ENCODE measurements at places on chromosomes 5 and 9.

DNA sequence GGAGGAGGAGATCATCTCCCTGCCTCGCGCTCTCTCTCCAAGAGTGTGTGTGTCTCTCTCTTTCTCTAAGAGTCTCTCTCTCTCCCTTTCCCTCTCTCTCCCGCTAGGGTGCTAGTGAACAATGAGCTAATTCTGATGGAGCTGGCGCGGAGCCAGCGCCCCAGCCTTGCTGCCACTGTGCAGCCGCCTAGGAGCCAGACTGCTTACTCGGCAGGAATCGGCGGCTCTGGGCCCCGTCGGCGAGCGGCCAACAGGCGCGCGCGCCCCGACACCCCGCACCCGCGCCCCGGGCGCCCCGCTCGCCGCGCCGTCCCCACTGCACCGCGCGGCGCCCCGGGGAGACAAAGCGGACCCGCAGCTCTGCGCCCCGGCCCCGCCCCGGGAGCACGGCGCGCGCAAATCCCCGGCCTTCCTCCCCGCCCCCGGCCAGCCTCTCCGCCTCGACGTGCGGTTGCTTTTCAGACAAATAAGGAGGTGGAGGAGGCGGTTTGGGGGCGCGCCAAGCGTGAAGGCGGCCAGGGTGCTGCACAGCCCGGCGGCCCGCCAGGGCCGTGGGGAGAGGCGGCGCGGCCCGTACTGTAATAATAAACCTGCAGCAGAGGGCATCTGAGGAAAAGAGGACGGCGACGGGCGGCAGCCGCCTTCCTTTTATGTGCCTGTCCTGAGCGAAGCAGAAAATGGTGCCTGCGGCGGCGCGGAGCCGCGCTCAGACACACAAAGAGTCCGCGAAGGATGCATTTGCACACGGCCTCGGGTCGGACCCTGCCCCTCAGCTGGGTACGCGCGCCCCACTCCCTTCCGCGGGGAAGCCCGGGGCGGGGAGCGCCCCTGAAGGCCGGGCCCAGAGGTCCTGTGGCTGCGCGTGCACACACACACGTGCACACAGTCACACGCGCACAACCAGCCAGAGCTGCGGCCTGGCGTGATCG lies 625 bp upstream of the NREP start:
- peak; percentile 42 for DNase-seq

DNA sequence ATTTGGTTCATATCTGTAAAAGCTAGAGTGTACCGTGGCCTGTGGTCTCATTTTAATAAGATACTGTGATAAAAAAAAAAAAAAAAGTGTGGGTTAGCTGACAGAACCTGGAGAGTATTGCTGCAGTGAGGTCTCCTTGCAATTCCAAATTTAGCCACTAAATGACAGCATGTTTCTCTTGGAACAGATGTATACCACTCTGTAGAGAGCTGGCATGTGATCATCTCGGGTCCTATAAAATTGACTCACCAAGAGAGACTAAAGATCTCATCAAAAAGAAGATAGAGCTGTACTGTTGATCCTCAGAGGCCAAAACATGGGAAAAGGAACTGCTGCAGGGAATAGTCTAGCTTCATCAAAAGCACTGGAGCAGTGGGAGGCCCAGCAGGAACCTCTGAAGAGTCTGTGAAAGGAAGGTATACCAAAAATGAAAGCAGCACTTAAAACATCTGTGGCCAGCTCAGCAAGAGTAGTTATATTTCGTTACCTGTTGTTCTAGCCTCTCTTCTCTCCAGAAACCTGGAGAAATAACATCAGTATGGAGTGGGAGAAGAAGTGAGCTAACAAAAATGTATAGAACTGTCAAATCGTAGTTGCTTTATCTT lies 826.8 kb downstream of the EFNA5 start:
- DNase-seq: no peak

DNA sequence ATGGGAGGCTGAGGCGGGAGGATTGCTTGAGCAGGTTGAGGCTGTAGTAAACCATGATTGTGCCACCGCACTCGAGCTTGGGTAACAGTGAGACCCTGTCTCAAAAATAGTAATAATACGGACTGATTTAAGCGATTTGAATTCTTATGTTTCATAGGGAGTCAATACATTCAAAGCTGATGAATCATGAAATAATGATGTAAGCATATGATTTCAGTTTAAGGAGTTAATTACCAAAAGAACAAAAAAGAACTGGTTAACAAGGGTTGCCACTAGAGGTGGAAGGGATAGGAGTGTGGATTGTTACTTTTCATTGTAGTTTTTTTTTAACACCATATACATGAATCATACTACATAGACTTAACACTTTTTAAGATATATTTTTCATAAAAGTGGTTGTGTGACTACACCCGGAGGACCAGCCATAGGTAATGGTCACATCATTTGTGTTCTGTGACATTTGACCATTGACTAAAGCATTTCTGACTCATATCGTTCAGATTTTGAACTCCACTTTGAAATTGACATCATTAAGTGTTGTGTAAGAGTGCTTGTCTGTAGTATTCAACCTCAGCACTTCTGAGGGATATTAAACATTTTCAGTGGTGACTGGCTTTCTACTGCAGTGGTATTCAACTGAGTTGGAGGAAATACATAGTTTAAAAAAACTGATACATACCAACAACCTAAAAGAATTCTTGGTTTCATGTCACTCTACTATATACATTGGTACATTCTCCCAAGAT lies 7.0 kb downstream of the TRMT10B start:
- no peak for DNase-seq

DNA sequence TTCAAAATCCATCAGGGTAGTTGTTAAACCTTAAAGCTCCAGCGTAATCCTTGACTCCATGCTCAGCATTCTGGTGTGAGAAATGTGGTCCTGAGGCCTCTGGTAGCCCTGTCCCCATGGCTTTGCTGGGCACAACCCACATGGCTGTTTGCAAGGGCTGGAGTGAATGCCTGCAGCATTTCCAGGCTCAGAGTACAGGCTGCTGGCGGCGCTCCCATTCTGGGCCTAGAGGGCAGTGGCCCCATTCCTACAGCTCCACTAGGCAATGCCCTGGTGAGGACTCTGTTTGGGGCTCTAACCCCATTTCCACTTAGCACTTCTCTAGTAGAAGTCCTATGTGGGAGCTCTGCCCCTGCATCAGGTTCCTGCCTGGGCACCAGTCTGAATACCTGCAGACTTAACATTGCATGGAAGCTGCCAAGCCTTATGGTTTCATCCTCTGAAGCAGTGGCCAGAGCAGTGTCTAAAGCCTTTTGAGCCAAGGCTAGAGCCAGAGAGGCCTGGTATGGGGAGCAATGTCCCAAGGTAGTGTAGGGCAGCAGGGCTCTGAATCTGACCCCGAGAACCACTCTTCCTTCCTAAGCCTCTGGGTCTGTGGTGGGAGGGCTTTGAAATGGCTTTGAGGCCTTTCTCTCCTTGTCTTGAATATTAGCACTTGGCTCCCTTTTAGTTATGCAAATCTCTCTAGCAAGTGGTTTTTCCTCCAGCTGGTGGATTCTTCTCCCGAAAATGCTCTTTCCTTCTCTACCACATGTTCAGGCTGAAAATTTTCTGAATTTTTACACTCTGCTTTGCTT lies 5.8 kb upstream of the ALDH1A1 start:
- DNase-seq: no peak

GRCh38 chr5:104533498-104533897 lies 970.9 kb upstream of the NUDT12 start:
- DNase-seq: no peak

GRCh38 chr5:79728396-79728795 lies 38.8 kb downstream of the CMYA5 start:
- no peak for DNase-seq

- DNase-seq: no peak
Measured at GRCh38 chr5:61334868-61335615, 3.0 kb downstream of the ZSWIM6 start.

DNA sequence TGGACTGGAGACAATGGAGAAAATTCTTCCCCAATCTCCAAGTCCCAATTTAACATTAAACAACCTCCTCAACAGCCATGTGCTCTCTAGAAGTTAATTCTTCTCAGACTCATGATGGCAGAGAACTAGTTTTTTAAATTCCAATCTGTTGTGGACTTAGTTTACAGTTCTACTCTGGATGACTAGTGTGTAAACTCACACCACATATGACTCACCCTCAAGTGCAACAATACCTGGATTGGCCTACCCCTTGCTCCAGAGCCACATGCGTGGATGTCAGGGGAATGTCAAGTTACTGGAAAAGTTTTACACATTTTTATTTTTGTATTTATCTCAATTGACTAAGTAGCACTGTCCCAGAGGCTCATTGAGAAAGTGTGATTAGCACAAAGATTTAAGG lies 136.0 kb upstream of the EFNA5 start:
- DNase-seq: no peak

DNA sequence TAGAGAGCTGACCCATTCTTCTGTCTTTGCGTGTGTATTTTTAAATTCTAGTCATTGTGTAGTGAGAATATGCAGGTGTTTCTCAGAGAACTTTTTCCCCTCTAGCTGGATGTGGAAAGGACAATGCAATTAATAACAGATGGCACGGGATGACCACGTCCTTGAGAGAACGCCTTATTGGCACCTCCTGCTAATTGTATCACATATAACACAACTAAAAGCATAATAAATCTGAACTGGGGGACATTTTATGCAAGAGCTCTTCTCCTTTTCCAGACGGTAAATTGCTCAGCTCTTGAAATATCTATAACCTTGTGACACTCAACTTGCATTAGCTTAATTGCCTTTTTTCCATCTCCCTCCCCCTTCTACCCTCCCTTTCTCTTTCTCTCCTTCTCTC lies 62.9 kb upstream of the IZUMO3 start:
- DNase-seq: no peak

DNA sequence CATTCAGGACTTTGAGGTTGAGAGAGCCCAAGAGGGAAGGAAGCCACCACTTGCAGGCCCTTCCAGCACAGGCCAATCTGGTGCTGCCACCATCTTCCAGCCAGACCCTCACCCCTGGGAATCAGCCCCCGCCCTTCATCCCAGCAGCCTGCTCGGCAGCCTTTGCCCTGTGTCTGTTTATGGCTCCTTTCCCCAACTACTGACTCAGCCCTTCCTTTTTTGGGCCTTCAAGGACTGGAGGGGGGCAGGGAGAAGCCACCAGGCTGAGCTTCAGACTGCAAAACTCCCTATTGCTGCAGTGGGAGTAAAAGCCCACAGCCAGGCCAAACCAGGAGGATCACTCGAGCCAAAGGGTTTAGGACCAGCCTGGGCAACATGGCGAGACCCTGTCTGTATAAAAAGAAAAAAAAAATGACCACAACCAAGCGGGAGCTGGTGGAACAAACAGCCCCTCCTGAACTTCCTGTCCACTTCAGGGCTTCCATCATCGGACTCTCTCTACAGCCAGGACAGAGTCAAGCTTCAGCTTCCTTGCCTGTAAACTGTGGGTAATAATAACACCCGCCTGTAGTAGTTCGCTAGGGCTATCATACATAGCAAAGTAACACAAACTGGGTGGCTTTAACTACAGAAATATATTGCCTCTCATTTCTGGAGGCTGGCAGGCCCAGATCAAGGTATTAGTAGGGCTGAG lies 85.9 kb upstream of the IL17B start:
- no peak for DNase-seq

GRCh38 chr5:138078006-138078643 lies 5.7 kb upstream of the WNT8A start:
- DNase-seq: no peak

DNA sequence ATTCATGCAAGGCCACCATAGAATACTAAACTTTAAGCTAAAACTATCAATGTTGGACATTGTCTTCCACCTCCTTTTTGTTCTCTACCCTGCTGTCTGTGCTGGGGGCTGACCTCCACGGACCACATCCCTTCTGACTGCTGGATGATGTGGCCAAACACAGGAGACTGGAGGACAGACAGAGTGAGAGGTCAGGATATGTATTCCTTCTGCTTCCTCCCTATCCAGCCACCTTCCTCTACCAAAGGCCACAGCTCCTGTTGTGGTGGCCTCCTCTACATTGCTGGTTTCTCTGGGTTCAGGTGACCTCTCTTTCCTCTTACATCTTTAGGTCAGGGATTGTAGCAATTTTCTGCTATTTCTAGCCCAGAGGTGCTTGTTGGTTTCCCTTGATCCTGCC lies 148.1 kb downstream of the ACTBL2 start:
- no peak for DNase-seq

- DNase-seq: no peak
Measured at GRCh38 chr9:16396389-16396788, 474.1 kb downstream of the BNC2 start.

GRCh38 chr9:84101964-84102632 lies 121.5 kb downstream of the RMI1 start:
- no peak for DNase-seq

- DNase-seq: no peak
Measured at GRCh38 chr9:92969516-92970466, 22.5 kb downstream of the FGD3 start.

- DNase-seq: no peak
Measured at GRCh38 chr5:580436-580835, 31.7 kb upstream of the CEP72 start.

- DNase-seq: no peak
Measured at GRCh38 chr9:101265261-101265660, 119.5 kb downstream of the BAAT start.

- no peak for DNase-seq
Measured at GRCh38 chr9:114641967-114642366, 15.6 kb downstream of the TEX53 start.
